ENCODE measurements at places on chromosomes 5 and 9.
A peak's percentile ranks its signal among the peaks of the same experiment; 100 is the strongest.

DNA sequence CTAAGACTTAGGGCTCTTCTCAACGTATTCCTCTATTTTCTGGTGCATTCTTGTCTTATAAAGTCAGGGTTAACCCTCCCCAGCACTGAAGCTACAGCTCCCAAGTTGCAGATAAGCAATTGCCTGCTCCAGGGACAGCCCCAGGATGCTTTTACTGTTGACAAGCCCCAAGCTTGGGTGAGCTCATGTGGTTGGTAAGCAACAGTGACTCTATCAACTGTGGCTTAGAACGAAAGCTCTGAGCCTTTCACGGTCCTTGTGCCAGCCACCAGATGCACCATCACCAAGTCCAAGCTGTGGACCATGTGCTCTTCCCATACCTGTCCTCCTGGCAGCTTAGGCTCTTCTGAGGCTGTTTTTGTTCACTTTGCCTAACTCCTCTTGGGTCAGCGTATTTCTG, 13.5 kb downstream of the ADRB2 start:
- no peak for DNase-seq

- no peak for DNase-seq
These were observed 14.6 kb upstream of the COL15A1 start for GRCh38 chr9:98929071-98929470.

DNA sequence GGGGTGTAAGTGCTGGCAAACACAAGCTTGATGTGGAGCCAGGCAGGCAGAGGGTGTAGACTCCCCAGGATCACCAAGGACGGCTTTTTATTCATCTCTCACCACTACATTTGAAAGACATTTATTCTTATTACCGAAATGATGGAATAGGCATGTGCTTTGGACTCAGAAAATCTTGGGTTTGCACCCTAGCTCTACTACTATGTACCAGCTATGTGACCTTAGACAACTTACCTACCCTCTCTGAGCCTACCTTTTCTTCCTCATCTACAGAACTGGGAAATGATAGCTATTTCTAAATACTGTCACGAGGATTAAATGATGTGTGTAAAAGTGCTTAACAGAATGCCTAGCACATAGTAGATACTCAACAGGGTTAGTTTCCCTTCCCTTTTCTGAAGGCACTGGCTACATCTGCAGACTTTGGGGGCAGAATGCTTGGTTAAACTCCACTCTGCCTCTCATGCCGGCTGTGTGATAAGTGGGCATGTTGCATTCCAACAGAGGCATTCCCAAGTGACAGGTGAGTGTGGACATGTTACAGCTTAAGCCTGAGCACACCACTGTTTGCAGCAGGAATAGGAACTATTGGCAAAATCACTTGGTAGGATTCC, 94.8 kb downstream of the SLC1A3 start:
- no peak for DNase-seq

DNA sequence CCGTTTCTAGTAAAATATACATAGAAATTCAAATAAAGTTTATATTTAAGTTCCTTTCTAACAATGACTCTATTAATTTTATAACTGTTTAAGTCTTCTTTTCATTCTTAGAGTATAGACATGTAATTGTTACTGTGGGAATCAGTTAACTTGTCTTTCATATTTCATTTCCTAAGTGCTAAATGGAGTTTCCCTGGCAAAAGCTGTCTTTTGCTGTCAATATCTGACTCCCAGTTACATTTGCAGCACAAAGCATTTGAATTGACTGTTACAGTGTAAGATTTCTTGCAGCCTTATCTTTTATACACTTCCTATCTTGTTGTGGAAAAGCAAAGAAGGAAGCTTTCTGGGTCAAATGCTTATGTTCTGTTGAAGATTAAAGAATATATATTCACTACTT, 1026.3 kb downstream of the CDH9 start:
- no peak for DNase-seq

GRCh38 chr5:76556511-76557221, 66.5 kb downstream of the F2RL2 start:
- DNase-seq = peak; percentile 15

GRCh38 chr9:3976865-3977613, 322.8 kb downstream of the GLIS3 start:
- DNase-seq = no peak

- no peak for DNase-seq
These were observed 97.3 kb upstream of the EQTN start for GRCh38 chr9:27394154-27394825.

DNA sequence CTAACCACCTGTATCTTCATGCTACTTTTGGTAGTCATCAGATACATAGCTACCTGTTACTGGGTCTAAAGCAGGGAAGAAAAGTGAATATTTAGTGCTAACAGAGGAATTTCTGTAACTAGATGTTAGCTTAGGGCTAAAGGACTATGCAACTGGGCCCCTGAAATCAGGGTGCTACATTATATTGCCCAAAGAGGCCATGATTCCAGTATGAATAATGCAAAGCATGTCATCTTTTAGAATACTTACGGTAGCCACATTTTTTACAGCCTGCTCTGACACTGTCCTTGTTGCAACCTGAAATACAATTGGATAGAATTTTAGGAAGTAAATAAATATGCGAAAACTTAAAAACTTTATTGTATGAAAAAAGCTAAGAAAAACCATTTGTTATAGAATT, 14.4 kb downstream of the SREK1IP1 start:
- DNase-seq = no peak

- no peak for DNase-seq
These were observed 296.6 kb downstream of the MED10 start for GRCh38 chr5:6081727-6082210.

GRCh38 chr5:10987925-10988504, 227.0 kb upstream of the DAP start:
- peak; percentile 77 for DNase-seq

DNA sequence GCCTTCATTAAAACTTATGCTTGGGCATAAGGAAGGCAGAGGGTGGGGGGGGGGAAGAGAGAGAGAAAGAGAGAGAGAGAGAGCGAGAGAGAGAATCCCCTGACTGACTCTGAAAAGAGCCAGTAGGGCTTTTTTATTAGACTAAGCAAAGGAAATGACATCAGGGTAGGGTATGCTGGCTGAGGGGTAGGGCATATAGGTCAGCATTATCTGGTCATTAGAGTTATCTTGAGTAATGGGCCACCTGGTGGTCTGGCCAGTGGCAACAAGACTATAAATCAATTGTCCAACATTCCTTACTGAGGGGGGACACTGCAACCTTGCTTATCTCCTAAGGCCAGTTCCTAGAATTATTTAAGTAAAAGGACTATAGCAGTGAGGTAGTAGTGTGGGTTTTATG, 67.2 kb downstream of the TSSK1B start:
- no peak for DNase-seq

DNA sequence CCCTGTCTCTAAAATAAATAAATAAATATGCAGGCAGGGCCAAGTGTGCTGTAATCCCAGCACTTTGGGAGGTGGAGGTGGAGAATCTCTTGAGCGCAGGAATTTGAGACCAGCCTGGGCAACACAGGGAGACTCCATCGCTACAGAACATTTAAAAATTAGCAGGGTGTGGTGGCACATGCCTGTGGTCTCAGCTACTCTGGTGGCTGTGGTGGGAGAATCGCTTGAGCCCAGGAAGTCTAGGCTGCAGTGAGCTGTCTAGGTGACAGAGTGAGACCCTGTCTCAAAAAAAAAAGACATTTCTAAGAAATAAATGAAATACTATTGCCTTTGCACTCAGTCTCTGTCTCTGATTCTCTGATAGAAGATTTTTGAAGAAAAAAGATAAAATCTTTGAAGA, 1.2 kb upstream of the PCDHGA10 start:
- no peak for DNase-seq

DNA sequence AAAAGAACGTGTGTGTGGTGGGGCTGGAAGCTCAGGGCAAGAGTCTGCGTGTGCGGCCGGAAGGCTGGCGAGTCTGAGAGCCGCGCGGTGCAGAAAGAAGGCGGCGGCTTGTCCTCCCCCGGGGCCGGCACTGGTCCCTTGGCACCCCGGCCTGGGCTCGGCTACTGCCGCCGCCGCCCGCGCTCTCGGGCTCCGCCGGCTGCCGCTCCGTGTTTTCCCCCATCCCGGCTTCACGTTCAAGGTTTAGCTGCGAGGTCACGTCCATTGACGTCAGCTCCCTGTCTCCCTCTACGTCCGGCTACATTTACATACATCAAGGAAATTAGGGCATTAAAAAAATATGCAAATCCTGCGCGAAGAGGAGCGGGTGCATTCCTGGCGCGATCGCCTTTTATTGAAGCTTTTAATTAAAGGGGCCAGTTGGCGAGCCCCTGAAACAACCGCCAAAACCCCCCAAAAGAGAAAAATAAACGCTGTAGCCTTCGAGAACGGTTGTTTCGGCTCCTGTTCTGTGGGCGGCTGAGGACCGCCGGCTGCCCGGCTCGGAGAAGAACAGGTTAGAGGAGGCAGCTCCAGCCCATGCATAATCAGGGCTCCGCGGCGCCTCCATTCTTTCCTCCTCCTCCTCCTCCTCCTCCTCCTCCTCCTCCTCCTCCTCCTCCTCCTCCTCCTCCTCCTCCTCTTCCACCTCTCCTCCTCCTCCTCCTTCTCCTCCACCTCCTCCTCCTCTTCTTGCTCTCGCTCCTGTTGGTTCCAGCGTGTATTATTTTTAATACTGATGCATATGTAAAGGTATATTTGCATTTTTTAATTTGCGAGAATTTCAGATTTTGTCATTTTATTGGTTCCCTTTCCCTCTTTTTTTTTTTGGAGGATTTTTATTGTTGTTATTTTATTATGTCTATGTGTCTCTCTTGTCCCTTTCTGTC, 207.0 kb downstream of the MEF2C start:
- no peak for DNase-seq

DNA sequence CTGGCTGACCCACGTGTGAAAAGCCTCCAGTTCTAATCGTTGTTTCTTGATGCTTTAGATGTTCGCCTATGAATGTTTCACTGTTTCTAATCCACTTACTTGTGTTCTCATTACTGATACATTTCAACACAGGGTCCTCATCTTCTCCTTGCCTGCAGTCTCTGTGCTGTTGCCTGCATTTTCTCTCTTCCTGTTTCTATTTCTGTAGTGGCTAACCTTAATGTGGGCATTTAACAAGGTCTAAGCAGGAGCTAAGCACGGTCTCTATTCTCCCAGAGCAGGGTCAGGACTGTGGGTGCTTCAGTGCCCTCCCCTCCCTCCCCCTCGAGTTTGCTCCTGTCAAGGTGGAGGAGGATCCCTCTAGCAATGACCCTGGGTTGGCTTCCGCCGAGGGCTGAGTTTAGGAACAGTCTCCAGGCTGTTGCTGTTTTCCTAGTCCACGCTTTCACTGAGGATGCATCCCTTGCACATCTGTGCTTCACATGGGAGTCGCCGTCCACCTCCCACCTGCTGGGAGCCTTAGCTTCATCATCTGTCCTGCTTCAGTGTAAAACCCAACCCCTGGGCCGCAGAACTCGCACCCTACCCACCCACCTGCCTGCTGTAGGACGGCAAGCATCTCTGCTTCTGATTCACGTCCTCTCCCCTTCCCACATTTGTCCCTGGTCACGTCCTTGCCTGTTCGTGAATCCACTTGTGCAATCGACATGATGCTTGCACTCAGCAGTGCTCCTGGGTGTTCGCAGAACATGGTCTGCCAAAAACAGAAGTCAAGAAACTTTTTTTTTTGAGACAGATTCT, 2.4 kb upstream of the EXOC3 start:
- no peak for DNase-seq

DNA sequence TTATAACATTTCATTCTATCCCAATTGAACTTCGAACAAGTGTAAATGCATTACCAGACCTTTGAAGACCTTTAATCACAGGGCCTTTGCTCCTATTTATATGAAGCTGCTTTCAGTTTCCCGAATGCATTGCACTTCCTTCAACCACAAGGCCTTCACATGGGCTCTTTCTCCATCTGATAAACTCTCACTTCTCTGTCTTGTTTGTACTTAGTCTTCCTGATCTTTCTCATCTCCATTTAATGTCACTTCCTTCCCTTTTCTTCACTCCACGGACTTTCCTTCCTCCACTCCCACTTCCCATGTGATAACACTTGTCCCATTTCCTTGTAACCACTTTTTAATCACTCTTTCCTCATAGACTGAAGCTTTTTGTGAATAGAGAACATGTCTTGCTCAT, 74.3 kb upstream of the TNC start:
- DNase-seq = no peak

- no peak for DNase-seq
These were observed 62.0 kb downstream of the MTX3 start for GRCh38 chr5:79929095-79929494.

DNA sequence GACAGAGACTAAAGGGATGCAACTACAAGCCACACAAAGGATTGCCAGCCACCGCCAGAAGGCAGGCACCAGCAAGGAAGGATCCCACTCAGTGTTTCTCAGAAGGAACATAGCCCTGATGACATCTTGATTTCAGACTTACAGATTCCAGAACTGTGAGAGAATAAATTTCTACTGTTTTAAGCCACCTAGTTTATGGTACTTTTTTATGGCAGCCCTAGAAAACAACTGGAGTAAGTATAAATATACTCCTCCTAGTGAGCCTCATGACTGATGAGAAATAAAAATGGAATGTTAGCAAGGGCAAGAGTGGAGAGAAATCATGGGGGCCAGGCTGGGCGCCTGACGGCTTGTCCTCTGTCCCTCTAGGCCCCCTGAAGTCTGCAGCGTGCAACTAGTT, 307.3 kb downstream of the PIK3R1 start:
- DNase-seq = no peak

GRCh38 chr9:35618854-35619799, 914 bp upstream of the CD72 start:
- no peak for DNase-seq

DNA sequence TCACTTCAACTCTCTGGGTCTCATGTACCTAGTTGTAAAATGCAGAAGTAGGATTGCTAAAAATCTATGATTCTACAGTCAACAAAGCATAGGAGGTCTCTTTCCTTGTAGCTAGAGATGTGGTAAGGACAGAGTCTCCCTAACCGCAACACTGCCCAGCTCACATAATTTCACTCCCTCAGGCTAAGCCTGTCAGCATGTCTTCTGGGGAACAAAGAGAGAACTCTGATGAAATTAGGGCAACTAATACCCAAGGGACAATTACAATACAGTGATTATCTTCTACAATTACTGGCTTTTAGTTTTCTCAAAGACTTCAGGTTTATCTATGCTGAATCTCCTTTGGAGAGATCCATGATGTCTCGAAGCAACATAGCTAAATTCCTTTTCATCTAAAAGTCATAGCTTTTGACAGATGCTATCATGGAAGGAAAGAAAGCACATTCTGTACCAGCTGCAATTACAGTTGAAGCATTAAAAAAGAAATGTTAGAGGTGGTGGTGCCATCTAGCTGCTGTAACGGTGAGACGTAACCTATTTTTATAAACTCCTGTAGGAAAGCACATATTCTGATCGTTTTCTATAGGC, 141.1 kb upstream of the TARS1 start:
- DNase-seq = no peak

GRCh38 chr5:91219803-91220371, 163.2 kb downstream of the ARRDC3 start:
- peak; percentile 27 for DNase-seq

DNA sequence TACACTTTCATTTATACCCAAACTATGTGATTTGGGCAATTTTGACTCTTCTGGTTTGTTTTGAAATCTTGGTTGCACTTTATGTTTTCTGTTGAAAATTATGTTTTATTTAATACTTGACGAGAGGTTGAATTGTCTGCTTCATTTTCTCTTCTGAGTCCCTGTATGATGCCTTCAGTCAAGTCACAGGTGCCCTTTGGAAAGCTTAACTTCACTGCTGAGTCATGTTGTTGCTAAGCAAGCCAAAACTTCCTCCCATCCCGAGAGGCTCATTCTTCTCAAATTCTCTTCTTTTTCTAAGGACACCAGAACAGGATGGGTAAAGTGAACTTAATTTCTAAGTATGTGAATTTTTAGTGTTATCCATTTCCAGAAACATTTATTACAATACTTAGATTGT, 455.3 kb upstream of the PTGER4 start:
- no peak for DNase-seq

GRCh38 chr5:52469420-52469819, 318.3 kb upstream of the ITGA1 start:
- peak; percentile 25 for DNase-seq
